ENCODE measurements at places on chromosomes 1 and 21. TPM values are rescaled to one million over a fixed set of nuclear protein-coding genes. Genes with fewer than 3 reads are reported as not detected.

TNFRSF18 gene
- 6.3 TPM for total RNA-seq

AMY1B gene
- total RNA-seq: not detected

MYOG gene
- not detected for total RNA-seq

DNA sequence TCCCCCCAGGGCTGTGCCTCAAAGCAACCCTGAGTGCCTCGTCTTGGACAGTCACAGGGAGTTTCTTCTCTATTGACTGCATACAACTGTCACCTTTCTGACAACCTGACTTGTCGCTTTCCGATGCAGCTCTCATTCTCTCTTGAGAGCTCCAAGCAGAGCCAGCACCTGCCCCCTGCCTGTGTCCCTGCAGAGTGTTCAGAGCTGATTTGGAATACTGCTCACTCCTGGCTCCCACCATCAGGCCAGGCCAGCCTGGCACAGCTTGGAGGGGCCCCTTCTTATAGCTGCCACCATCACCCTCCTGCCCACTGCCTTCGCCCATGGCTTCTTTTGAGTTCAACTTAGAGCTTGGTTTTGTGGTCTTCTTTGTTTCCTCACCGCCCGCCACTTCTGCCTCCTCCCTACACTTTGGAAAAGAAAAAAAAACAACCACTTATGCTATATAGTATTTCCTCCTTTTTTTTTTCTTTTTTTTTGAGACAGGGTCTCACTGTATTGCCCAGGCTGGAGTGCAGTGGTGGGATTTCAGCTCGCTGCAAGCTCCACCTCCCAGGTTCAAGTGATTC lies 12.3 kb downstream of the NCF2 start:
- DNase-seq: no peak

GRCh38 chr1:153647346-153647714 lies 11.2 kb upstream of the SNAPIN start:
- DNase-seq: no peak

GRCh38 chr1:15295696-15296095 lies 48.7 kb downstream of the FHAD1 start:
- no peak for DNase-seq

- no peak for DNase-seq
These were observed 74.1 kb upstream of the CASZ1 start for GRCh38 chr1:10870493-10871096.

DNA sequence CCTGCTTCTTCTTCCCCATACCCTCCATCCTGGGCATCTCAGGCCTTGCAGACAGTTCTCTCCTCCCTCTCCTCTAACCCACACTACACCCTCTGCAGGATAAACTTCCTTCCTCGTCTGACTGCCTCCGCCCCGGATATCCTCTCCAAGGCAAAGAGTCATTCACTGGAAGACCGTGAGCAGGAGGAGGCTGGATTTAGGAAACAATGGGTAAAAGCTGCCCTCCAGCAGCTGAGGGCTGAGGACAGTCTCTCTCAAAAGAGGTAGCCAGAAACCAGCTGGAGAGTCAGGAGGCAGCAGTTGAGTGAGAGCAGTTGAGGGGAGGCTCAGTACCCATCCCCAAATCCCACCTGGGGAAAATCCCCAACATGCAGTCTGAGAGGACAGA lies 1.4 kb downstream of the CSRP1 start:
- DNase-seq: no peak

GRCh38 chr1:193190096-193190744 lies 3.8 kb upstream of the B3GALT2 start:
- no peak for DNase-seq

DNA sequence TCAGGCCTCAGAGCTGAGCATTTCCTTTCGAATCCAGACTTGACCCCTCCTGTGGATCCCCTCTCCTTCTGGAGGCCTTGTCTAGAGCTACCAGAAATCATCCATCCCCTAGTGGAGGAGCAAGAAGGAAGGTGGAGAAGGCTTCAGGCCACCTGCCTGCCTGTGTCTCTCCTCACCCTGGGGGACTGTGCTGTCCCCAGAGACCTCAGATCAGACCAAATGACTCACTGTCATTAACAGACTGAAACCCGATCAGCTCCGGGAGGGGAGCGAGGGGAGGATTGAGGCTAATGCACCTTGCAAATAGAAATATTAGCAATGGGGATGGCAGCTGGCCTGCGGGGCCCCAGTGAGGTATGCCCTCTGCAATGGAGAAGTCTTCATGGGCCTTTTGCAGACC lies 2.1 kb downstream of the MYBPH start:
- peak; percentile 63 for DNase-seq

GRCh38 chr1:94303005-94303404 lies 65.6 kb upstream of the ARHGAP29 start:
- no peak for DNase-seq

GRCh38 chr1:6300342-6301048 lies 39.6 kb upstream of the GPR153 start:
- DNase-seq: no peak

DNA sequence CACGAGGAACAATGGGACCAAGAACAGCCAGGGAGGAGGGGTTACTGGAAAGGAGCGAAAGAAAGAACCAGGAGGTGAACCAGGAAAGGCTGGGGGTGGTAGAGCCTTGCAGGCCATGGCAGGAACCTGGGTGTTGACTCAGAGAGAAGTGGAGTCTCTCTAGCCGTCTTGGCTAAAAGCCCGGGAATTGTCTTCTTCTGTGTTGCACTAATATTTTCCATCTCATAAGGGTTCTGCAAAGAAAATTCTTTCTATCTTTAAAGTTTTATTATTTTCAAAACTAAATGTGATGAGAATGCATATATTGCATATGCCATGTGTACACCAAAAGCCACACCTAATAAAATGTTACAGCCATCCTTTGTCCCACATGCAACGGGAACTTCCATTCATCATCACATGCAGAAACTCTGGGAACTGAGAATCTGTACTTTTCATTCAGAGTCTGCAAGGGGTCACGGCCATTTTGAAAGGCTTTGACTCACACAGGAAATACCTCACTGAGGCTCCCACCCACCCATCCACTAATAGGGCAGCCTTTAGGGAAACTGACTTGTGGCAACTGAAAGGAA lies 38.0 kb downstream of the ERG start:
- no peak for DNase-seq

GRCh38 chr21:44354775-44355771 lies 1.7 kb downstream of the TRPM2 start:
- DNase-seq: peak; percentile 35

DNA sequence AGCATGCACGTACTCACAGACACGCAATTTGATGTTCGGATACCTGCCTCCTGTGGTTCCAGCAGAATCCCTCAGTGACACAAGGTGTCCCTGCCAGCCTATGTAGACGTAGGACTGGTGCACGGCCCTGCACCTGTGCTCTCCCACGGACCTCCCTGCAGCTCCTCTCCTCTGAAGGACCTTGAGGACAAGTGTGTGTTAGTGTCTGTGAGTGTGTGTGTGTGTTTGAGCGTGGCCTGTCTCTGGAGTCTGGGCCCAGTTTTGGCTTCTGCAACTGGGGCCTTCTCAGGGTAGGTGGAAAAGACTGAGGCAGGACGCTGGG lies 22.5 kb upstream of the DMBX1 start:
- DNase-seq: no peak

DNA sequence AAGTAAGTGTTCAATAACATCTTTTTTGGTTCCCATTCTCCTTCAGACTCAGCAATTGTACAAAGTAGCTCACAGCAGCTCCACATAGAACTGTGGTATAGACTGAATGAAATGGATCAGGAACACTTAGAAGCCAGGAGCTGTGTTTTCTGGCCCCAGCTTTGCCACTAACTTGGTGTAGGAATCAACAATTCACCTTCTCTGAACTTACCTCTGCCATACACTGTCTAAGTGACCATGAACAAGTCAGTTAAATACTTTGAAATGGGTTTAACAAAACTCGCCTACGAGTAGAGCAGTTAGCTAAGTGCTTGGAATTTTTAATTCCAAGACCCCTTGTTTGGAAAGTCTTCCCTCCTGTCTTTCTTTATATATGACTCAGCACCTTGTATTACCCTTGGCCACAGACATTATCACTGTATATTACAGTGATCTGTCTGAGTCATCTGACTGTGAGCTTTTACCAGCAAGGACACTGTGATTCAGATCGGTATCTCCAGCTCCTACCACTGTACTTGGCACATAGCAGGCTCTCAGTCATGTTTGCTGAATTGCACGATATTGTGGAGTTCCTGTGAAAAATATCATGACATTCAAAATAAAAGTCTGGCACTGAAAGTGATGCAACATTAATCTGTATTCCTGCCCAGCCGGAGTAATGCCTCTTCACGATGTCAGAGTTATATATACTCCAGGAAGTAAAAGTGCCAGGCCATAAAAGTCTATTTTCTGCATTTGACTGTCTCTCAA lies 101.7 kb upstream of the BEND5 start:
- no peak for DNase-seq

DNA sequence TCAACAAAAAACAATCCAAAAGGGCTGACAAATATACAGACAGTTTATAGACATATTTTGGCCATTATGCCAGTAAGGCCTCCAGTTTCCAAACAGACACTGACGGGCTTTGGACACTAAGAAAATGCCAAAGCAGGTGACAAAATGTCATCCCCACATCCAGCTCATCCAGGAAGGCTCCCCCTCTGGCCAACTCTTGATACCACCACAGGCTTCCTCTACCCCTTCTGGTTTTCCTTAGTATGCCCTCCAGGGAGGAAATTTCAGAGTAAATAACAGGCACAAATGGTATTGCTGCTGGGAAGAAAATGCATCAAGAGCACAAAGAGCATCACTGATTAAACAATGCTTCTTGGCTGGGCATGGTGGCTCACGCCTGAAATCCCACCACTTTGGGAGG lies 225.3 kb downstream of the VAV3 start:
- DNase-seq: no peak

- peak; percentile 84 for DNase-seq
These were observed 19.8 kb upstream of the PTP4A2 start for GRCh38 chr1:31957701-31958674.

DNA sequence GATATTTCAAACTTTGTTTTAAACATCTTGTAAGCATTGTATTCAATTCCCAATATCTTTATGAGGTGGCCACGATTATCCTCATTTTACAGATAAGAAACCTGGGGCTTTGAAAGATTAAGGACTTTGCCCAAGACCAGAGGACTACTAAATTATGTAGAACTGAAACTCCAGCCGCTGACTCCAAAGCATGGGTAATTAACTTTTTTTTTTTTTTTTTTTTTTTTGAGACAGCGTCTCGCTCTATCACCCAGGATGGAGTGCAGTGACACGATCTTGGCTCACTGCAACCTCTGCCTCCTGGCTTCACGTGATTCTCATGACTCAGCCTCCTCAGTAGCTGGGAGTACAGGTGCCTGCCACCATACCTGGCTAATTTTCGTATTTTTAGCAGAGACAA lies 68.7 kb downstream of the ALG14 start:
- DNase-seq: no peak

- no peak for DNase-seq
These were observed 75.7 kb upstream of the KIAA1614 start for GRCh38 chr1:180837020-180837419.

- no peak for DNase-seq
These were observed 1656.1 kb downstream of the KCNT2 start for GRCh38 chr1:194952171-194952570.

- DNase-seq: no peak
These were observed 80.4 kb downstream of the RUNX1 start for GRCh38 chr21:34968414-34969333.

DNA sequence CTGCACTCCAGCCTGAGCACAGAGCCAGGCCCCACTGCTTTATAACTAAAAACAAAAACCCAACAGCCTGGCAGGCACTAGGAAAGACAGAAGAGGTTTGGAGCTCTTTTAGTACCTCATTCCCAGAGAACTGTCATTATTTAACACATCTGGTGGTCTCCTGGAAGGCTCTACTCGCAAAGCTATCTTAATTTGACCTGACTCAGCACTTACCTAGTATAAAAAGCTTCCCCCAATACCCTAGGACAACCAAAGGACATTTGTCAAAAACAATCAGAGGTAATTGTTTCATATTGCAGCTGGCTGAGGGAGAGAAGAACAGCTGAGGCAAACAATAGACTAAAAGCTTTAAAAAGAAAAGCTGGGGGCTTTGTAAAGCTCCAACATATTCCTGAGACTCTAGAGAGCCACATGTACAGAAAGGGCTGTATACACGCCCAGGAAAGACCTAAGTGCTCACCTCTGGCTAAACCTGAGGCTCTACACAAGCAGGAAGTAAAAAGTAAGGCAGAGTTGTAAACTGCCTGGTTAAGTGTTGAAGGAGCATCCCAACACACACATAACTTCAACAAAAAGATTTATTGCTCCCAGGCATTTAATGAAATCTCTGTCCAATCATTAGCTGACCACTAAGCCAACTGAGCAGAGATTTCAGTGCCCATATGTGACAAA lies 25.0 kb downstream of the ZNF644 start:
- no peak for DNase-seq

- no peak for DNase-seq
These were observed 2.8 kb downstream of the S100A10 start for GRCh38 chr1:151990856-151991198.

Data from GM12878 (cell line).